Renal cortex interstitium (tissue), 15 donors: ENCODE measurements at places on chromosomes 13 and 19. TPM values are rescaled to one million over a fixed set of nuclear protein-coding genes. Genes with fewer than 3 reads are reported as not detected.

Gene CRLF1
- polyA plus RNA-seq: 5.8 TPM

Gene TINCR
- polyA plus RNA-seq: 0.65 TPM

Gene PSG1
- not detected for polyA plus RNA-seq

Gene CACNG7
- polyA plus RNA-seq: 1.0 TPM

Gene KASH5
- polyA plus RNA-seq: 0.14 TPM

Gene RNASEH2B
- 53.6 TPM for polyA plus RNA-seq

Gene C1QTNF9
- polyA plus RNA-seq: 0.59 TPM

Gene KIR2DL4
- not detected for polyA plus RNA-seq

Gene CBARP
- polyA plus RNA-seq: 1.5 TPM

Gene NOVA2
- 5.4 TPM for polyA plus RNA-seq
